Caki2 (cell line): ENCODE measurements at places on chromosomes 2 and 18. TPM values are rescaled to one million over a fixed set of nuclear protein-coding genes. Genes with fewer than 3 reads are reported as not detected.
A peak's percentile ranks its signal among the peaks of the same experiment; 100 is the strongest.

DNA sequence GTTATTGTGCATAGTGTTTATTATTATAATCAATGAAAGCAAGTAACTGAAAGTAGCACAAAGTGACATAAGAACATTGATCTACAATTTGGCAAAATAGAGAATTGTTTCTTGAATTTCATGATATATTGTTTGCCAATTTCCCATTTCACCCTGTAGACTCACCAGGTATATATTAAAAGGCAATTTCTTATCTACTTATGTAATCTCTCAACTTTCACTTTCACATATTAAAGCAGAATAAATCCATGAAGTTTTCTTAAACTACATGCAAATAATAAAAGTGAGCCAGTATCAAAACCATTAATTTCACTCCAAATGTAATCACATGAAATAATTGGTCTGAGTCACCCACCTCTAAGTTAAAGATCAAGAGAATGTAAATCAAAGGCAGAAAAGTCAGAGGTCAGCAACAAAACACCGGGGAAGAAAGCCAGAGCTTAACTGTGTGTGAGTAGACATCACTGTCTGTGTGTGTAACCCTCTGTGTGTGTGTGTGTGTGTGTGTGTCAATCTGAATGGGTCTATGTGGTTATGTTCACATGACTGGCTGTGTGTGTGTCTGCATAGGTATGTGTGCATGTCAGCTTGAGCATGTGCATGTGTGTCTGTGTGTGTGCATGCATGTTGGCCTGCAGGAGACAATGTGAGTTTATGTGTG is 44.1 kb downstream of the ZNF385B start:
- DNase-seq, result no peak

- DNase-seq, result no peak
Measured at GRCh38 chr2:236584521-236585384, 15.1 kb downstream of the ACKR3 start.

- DNase-seq, result no peak
Measured at GRCh38 chr2:112727276-112728028, 6.6 kb downstream of the NT5DC4 start.

ZSWIM2 gene
- not detected in 2 replicates for total RNA-seq

- DNase-seq, result no peak
Measured at GRCh38 chr2:88137833-88138232, 10.0 kb upstream of the FABP1 start.

- DNase-seq, result peak; percentile 7
Measured at GRCh38 chr2:221791844-221792243, 219.7 kb upstream of the EPHA4 start.
